ENCODE measurements at places on chromosomes 1 and 21. TPM values are rescaled to one million over a fixed set of nuclear protein-coding genes. Genes with fewer than 3 reads are reported as not detected.

The FCGR3B gene
- not detected for total RNA-seq

- DNase-seq = no peak
Measured at GRCh38 chr1:56003846-56004245, 575.5 kb downstream of the PLPP3 start.

The RIPPLY3 gene
- total RNA-seq = not detected

DNA sequence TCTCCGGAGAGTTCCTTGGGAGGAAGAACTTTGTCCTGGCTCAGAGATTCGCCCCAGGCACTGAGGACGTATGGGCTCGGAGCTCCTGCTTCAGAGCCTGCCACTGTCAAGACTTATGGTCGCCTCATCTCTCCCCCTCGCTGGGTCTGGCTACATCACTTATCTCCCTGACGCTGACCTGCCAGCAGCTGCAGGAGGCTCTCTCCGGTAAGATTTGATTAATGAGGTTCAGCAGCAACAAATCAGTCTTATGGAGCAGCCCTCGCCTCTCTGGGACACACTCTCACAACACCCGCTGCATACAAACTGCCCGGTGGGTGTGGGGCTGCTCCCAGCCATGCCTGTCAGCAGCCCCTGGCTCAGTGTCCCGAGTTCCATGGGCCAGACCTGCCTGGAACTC is 297.8 kb downstream of the RRAGC start:
- no peak for DNase-seq

DNA sequence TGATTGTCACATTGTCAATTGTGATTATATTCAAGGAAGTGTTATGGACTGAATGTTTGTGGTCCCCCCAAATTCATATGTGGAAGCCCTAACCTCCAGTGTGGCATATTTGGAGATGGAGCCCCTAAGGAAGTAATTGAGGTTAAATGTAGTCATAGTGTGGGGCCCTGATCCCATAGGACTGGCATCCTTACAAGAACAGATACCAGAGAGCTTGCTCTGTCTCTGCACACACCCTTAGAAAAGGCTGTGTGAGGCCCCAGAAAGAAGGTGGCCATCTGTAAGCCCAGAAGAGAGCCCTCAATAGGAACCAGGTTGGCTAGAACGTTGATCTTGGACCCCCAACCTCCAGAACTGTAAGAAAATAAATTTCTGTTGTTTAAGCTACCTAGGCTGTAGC is 28.1 kb downstream of the VANGL1 start:
- no peak for DNase-seq

DNA sequence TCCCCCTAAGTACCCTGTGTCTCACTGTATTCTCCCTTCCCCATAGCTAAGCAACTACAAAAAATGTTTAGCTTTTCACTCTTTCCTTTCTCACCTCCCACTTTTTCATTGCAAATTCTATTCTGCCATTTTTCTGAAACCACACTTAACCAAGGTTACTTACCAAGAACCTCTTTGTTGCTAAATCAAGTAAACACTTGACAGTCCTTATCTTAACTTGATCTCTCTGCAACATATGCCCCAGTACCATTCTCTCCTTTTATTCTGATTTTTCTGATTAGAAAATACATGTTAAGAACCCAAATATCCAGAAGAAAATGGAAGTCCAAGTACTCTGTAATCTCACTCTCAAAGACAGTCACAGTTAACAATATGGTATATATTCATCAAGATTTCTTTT is 16.0 kb downstream of the EVI5 start:
- DNase-seq = no peak

The ITLN2 gene
- total RNA-seq = not detected

GRCh38 chr1:60833173-60833572 is 249.2 kb upstream of the NFIA start:
- DNase-seq = no peak

The TMPRSS15 gene
- 0.12 TPM for total RNA-seq

The EXO1 gene
- total RNA-seq = 71.4 TPM

DNA sequence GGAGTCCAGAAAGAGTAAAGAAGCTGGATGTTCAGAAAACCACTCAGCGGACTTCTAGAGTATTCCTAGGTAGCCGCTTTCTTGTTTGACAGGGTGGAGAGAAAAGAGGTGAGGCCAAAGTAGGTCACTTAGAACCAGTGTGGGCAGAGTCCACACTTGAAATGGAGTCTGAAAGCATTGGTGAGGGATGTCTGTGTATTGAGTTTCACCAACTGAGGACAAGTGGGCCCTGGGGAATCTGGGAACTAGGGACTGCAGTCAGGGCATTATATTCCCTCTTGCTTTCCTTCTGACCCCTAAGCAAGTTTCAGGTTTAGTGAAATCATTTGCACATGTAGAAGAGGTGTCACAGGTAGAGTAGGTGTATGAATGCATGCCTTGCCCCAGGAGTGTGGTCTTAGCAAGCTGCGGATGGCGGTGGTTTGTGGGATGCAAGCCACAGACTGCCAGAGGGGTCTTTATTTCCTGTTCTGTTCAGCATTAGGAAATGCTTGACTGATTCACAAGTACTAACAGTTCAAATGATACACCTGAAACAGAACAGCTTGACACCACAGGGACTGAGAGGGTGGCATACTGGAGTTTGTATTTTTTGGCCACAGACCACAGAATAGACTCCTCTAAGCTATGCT is 1.1 kb upstream of the GNG12 start:
- DNase-seq = no peak

GRCh38 chr1:171252482-171252881 is 4.2 kb downstream of the FMO1 start:
- no peak for DNase-seq

DNA sequence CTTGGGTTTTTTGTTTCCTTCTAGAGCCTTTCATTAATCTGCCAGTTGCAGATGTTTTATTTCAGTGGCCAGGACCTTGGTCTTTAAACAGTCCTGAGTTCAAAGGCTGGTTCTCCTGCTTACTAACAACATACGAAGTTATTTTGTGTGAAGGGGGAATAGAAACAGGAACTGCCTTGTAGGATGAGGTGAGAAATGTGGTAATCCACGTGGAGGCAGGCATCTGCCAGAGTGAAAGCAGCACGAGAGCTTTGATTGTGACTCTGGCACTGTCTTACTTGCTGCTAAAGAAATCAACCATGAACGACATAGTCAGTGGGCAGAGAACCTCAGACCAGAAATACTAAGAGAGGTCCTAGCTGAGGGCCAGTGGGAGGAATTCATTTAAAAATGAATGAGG is 30.4 kb downstream of the TMEM63A start:
- no peak for DNase-seq

- DNase-seq = no peak
Measured at GRCh38 chr1:33666616-33667015, 194.2 kb downstream of the ZSCAN20 start.

The XCL1 gene
- not detected for total RNA-seq

Data from A172 (cell line).